Right lobe of liver (tissue), 6 donors: ENCODE measurements at places on chromosomes 5 and 9. TPM values are rescaled to one million over a fixed set of nuclear protein-coding genes. Genes with fewer than 3 reads are reported as not detected.

DNA sequence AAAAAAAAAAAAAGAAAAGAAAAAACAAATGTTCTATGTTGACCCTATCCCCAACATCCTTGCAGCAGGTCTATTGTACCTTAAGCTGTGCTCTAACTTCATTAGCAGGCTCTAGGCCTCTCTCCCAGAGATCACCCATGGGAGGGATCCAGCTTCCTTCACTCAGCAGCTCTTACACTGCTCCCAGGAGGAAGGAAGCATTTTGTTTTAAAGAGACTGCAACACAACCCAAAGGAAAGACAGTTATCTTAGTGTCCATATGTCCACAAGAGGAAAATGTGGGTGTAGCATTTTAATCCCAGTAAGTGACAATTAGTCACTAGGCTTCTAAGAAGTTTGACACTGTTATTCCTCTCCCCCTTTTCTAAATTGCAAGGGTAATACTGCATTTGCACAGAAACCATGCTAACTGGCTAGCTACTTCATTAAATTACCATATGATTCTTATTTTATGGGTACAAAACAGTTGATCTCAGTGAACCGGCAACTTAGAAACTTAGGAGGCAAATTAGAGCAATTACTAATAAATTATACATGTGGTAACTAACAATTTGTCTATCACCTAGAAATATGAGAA, 58.8 kb downstream of the MARCHF3 start:
- no peak for DNase-seq

DNA sequence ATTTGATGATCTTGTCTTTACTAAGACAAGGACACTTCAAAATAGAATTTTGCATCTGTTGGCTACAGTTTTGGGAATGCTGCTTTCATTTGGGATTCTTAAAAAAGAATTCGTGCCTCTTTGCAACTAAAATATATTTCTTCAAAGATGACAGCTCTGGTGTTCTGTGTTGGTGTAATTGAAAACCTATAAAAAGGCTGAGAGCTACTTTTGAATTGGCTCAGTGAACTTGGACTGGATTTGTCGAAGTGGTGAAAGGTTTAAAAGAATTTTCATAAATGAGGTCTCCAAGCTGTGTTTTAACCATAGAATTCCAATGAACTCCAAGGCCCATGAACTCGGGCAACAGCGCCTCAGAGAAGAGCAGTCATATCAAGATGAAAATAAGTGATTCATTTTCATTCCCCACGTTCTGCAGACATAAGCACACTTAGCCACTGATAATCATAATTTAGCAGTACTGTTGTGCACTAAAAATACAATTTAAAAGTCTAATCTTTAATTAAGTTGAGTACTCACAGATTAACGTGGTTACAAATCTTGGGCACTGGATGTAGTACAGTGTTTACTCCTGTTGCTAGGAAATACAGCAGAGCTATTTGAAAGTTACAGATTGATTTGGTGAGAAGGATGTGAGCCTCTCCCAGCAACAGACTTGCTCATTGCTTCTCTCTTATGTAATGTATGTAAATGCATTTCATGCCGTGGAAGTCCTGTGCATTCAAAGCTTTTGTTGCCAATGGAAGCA, 10.9 kb downstream of the SNCAIP start:
- no peak for DNase-seq

NTNG2 gene
- 0.16 TPM for total RNA-seq

GRCh38 chr5:103347716-103348423, 89.3 kb downstream of the MACIR start:
- no peak for DNase-seq

- DNase-seq: no peak
These were observed 1.1 kb upstream of the ARHGEF39 start for GRCh38 chr9:35666045-35666444.

GSN gene
- 96.9 TPM for total RNA-seq
